ENCODE measurements at places on chromosomes 7 and 10. TPM values are rescaled to one million over a fixed set of nuclear protein-coding genes. Genes with fewer than 3 reads are reported as not detected.

CALML5 gene
- total RNA-seq = not detected

GRCh38 chr10:42865716-42866114 lies 83.1 kb downstream of the BMS1 start:
- no peak for DNase-seq

DNA sequence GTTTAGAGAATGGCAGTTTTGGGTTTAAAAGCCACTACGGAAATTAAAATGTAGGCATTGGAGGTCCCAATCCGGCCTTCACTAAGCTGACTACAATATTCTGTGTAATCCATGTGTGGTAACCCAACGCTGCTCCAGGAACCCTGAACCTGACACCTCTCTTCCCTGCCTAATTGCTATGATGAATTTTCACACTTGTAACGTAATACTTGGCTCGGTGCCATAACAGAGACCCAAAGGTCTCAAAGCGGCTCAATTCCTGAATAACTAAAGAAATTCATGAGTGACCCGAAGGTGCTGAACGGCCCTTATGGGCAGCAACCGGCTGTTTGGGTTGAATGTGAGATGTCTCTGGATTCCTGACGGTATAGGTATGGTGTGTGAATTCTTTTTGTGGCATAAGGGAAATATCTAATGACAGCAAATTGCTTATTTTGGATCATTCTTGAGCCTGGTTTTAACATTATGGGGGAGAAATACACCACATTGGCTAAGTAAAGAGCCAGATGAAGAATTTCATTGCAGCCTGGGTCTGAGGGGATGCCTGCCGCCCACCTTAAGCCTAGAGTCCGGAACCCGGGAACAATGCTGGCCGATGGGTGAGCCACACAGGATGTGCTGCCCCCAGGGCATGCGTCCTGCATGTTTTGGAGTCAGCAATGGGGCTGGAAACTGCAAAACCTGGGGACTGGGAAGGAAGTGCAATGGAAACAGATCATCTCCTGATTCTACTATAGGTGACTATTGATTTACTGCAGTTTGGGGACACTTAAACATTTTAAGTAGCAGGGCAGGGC lies 69.7 kb upstream of the FZD8 start:
- no peak for DNase-seq

GPR141 gene
- total RNA-seq = not detected

NRCAM gene
- total RNA-seq = 0.27 TPM

GRCh38 chr10:122126763-122127659 lies 138.0 kb downstream of the TACC2 start:
- peak; percentile 88 for DNase-seq

- peak; percentile 40 for DNase-seq
Measured at GRCh38 chr10:4691776-4692175, 134.2 kb upstream of the AKR1E2 start.

C10orf95 gene
- 0.12 TPM for total RNA-seq

MYO1G gene
- total RNA-seq = 0.04 TPM

RHOBTB1 gene
- 9.0 TPM for total RNA-seq

DNA sequence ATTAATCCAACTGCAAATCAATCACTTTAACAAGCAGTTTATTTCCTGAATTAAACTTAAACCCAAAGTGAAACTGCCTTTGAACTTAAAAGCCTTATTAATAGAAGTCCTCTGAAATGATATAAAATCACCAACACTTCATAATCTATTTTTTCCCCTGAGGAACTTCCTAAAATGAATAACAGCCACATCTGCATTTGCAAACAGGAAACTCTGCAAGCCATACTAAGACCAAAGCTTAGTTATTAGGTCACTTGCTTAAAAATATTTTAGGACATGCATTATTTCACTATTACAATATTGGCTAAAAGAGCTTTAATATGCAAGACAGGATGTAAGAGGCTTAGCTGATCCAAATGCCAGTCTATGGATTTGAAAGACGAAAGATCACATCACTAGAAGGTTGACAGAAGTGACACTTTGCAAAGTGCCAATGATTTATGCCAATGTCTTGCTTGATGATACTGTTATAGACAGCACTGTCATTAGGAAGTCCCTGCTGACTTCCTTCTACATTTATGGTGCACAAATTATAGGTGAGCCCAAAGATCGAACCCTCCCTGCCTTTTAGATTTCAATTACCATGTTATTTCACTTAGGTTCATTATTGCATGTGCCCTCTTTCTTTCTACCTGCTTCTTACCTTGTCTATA lies 99.9 kb upstream of the SKAP2 start:
- DNase-seq = no peak

- DNase-seq = no peak
Measured at GRCh38 chr10:38093816-38094157, 350 bp upstream of the ZNF37A start.

DNA sequence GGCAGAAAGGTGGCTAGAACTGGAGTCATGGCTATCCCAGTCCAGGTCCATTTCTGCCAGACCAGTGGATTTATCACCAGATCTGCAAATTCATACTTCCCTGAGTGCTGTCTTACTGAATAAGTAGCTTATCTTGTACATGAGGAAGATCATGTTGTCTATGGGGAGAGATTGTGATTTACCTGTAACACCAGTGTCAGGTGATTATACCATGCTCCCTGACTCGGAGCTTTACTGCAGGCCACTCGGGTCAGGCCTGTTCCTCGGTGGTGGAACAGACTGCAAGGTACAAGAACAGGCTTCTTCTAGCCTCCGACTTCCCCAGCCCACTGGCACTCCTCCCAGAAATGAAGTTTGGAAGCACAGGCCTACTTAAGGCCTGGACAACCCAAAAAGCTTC lies 42.6 kb upstream of the DLG5 start:
- DNase-seq = no peak

CPXM2 gene
- not detected for total RNA-seq

DNA sequence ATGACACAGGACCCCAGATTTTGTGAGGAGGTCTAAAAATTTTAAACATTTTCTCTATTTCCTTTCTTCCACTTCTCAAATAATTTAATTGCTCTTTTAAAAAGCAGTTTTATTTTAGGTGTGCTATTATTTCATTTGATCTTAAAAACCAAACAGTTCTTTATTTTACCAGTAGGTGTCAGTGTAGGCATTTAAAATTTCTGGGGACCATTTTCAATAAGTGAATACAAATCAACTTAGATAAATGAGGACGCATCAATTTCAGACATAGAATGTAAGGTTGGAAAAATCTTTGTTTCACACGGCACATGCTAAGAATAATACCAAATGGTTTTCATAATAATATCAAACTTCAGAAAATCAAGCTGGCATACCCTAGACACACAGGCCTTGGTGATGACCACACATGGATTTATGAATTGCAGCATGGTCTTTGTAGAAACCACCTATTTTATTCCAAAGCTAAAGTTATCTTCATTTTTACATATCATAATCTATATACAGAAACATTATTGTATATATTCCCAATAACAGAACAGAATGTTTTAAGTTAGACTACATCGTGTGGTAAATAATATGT lies 127.6 kb upstream of the SLC26A5 start:
- DNase-seq = peak; percentile 37

GRCh38 chr7:67486401-67486800 lies 489.8 kb downstream of the TYW1 start:
- no peak for DNase-seq

GRCh38 chr7:116575853-116576252 lies 51.0 kb downstream of the CAV1 start:
- no peak for DNase-seq

GBX1 gene
- total RNA-seq = not detected

OR6B1 gene
- not detected for total RNA-seq

- no peak for DNase-seq
Measured at GRCh38 chr7:155558351-155558750, 12.0 kb upstream of the CNPY1 start.

DNA sequence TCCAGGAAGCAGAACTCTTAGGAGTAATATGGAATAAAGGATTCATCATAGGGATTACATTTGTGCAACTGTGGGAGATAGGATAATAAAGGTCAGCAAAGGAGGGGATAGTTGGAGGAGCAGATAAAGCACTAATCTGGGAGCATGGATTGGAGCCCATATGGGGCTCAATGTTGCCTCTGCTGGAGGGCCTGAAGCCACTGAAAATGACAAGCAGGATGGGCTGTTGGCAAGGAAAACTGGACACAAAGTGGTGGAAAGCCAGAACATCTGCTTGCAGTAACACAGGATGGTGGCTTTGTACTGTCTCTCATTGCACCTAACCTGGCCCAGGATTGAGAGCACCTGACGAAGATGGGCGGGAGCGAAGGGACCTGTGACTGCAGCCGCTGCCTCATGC lies 15.0 kb upstream of the COMMD3 start:
- no peak for DNase-seq

DNA sequence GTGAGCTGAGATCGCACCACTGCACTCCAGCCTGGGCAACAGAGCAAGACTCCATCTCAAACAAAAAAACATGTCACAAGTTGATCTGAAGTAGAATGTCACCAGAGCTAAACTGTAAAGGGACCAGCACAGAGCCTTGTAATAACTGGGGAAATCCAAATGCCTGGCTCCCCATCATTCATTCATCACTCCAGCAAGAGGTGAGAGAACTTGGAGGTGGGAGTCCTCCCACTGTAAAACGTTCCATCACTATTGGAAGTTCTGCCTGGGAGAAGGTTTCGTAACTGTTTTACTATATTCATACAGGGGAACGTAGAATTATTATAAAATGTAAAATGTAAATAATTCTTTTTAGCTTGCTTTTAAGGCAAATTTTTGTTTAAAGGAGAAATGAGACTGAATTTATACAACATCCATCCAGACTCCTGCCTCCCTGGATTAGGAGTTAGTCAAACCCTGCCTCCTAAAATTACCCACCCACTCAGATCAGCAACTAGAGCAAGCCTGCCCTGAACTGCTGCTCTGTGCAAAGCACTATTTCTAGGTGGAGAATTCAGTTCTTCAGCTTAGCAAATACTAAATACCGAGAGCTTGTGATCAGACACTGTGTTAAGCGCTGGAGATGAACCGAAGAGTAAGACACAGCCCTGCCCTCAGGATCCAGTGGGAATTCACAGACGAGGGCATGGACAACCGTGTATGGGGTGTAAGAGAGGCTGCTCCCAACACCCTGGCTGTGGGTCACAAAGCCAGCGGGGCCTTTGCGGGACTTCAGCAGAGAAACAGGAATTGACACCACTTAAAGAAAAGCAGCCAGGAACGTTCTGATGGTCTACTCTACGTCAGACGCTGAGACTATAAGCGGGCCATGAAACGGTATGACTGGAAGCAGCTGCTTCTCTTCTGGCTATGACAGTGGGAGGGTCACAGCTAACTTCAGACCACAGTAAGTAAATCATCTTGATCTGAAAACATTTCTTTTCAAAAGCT lies 208.3 kb downstream of the ZMYND11 start:
- DNase-seq = no peak

DNA sequence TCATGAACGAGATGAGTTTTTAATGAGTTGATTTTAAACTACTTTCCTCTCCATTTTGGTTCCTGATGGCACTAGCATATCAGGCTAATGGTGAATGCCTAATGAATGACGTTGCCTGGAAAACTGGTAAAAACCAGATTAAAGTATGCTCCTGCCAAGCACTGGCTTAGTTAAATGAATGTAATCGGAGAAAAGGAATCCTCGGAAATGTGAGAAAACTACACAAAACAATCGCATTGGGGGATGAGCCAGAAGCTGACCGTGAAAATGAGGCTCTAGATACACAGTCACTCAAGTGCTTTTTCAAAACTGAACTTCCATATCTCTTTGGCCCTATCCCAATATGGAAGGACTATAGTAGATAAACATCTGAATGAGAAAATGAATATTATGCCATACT lies 153.8 kb upstream of the COL1A2 start:
- no peak for DNase-seq

ENTPD1 gene
- not detected for total RNA-seq

DNA sequence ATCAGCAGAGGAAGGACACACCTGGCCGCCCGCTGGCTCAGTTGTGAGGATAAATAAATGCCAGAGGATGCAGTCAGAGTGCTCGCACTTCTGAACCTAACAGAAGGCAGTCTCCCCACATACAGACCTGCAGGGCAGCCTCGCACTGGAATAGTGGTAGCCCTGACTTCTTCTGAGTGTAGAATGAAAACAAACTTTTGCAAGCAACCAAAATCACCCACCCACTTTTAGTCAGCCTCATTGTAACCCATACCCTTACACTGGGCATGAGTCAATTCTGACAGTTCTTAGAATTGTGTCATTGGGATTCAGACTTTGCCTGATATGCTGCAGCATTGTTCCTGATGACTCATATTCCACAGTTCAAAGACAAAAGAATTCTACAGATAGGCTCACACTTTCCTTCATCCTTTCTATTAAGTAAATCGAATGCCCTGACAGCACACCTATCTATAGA lies 167.0 kb upstream of the CDK1 start:
- peak; percentile 37 for DNase-seq

FAM180A gene
- total RNA-seq = 5.0 TPM

GPNMB gene
- total RNA-seq = 27.2 TPM

DNA sequence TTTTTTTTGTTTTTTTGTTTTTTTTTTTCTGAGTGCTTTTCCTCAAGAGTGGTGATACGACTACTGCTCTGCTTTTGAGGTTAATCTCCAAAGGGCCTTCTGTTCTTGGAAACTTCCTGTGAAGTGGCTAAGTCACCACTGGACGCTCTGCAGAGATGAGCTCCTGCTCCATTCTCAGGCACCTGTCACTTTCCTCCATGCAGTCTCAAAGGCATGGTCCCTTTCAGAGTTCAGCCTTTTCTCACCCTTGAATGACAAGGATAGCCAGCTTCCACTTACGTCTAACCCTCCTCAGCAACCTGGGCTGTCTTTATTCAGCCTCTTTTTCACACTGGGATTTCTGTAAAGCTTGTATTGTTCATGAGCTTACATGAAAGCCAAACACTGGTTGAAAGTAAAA lies 65.8 kb downstream of the BMPER start:
- DNase-seq = no peak

DNA sequence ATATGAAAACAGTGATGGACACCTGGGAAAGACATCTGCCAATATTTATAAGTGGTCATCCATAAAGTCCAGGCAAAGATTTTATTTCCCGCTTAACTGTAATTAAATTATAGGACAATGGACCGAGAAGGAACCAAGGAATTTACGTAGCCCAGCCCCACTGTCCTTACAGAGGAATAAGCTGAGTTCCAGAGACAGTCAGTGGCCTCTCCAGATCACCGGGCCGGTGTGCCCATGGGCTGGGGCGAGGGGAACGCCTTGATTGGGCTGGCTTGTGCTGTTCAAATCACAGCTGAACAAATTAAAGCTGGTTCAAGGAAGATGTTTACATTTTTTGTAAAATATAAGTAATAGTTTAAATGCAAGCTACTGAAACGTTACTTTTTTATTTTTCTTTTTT lies 40.7 kb downstream of the PFKP start:
- DNase-seq = no peak

GRCh38 chr7:28779954-28780353 lies 178.2 kb downstream of the TRIL start:
- DNase-seq = no peak

CRYGN gene
- total RNA-seq = not detected

KCNH2 gene
- not detected for total RNA-seq

- DNase-seq = no peak
Measured at GRCh38 chr7:27032839-27033238, 63.0 kb downstream of the HOXA1 start.

GRCh38 chr10:73623056-73623455 lies 18.2 kb downstream of the MYOZ1 start:
- DNase-seq = no peak

GRCh38 chr7:117251687-117252086 lies 71.2 kb downstream of the WNT2 start:
- DNase-seq = peak; percentile 23

GATA3 gene
- total RNA-seq = not detected

All from HFFc6 (cell line).